Stimulated activated CD8-positive, alpha-beta memory T cell treated with anti-CD3 and anti-CD28 coated beads, Interleukin-7, amount 100 ng/mL, for 1 hour (primary cell): ENCODE measurements at places on chromosomes 6 and 20.

DNA sequence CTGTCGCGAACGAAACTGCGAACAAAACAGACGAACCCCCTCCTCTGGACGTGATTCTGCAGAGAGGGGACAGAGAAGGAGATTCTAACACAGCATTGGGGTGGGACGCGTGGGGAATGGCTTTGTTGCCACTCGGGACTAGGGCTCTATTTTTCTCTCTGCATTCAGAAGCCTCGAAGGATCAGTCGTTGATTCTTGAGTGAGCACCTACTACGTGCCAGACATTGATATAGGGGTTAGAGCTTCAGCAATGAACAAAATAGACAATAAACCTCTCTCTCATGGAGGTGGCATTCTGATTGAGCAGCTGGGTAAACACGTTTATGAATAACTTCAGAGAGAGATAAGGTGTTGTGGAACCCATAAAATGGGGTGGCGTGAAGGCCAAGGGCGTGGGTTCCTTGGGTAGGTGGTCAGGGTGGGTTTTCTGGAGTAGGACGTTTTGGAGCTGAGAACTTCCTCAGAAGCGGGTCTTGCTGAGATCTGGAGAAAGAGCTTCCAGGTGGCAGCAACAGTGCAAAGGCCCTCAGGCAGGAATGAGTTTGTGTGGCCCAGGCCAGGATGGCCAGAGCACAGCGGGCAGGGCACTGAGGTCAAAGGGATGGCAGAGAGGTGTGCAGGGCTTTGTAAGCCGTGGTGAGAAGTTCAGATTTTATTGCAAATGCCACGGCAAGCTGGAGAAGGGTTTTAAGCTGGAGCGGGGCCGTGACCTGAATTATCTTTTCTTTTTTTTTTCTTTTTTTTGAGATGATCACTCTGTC, 884 bp downstream of the SLC2A10 start:
- no peak for DNase-seq

DNA sequence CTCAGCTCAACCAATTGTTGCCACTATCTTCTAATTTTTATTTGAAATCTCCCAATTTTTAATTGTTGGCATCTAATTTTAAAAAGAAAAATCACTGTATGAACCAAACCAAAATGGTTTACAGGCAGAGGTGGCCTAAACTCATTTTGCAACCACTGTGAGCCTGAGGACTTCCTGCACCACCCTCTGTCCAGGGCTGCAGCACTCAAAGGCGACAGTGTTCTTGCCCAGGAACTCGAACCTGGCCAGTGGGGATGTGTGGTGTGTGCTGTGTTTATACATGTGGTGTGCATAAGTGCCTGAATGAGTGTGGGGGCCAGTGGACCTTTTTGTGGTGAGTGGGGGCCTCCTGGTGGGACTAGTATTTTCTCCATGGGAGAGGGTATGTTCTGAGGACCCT, 24.4 kb upstream of the SLC22A7 start:
- no peak for DNase-seq

DNA sequence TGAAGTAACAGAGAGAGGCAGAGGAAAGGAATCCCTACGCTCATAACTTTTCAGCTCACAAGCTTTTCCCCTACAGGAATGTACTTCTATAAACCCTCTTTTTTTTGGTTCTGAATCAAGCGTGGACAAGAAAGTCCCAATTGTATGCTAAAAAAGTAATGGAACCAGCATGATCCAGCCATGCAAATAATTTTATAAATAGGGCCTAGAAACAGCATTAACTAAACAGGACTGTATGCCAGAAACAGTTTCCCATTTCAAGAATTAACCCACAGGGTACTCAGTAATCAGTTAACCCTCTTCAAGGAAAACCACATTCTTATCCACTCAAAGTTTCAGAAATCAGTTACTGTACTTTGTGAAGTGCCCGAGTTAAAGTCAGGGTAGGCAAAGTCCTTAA, 87.0 kb upstream of the HMGCLL1 start:
- DNase-seq, result no peak

DNA sequence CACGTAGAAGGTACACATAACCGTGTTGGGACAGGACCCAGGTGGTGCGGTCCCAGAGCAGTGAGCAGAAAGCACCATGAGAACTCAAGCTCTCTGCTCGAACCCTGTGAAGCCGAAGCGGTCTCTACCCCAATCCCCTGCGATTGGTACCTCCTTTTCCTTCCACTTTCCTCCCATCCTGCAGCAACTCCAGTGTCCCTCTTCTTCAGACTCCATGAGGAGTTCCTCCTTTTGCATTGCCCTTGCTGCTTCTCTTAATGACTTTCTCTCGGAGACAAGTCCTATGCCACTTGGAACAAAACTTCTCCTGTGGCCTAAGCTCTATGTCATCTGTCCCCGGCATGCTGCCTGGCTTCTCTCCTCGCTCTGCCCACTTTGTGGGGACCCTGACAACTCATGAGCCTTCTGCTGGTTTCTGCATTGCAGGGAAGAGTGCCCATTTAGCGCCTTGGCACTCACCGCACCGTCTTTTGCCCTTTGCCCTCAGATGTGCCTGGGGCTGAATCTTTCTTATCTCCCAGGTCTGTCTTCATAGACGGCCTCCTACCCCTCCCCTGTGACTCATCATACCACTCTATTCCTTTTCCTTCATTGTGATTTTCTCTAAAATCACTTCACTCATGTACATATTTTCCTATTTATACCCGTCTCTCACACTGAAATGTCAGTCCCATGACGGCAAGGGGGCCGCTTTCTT, 9.2 kb upstream of the ZNF831 start:
- no peak for DNase-seq

GRCh38 chr6:123551939-123552707, 84.6 kb downstream of the TRDN start:
- DNase-seq, result no peak

GRCh38 chr6:131225127-131225526, 89.9 kb downstream of the AKAP7 start:
- DNase-seq, result no peak

GRCh38 chr6:157035546-157035945, 258.4 kb downstream of the ARID1B start:
- no peak for DNase-seq

DNA sequence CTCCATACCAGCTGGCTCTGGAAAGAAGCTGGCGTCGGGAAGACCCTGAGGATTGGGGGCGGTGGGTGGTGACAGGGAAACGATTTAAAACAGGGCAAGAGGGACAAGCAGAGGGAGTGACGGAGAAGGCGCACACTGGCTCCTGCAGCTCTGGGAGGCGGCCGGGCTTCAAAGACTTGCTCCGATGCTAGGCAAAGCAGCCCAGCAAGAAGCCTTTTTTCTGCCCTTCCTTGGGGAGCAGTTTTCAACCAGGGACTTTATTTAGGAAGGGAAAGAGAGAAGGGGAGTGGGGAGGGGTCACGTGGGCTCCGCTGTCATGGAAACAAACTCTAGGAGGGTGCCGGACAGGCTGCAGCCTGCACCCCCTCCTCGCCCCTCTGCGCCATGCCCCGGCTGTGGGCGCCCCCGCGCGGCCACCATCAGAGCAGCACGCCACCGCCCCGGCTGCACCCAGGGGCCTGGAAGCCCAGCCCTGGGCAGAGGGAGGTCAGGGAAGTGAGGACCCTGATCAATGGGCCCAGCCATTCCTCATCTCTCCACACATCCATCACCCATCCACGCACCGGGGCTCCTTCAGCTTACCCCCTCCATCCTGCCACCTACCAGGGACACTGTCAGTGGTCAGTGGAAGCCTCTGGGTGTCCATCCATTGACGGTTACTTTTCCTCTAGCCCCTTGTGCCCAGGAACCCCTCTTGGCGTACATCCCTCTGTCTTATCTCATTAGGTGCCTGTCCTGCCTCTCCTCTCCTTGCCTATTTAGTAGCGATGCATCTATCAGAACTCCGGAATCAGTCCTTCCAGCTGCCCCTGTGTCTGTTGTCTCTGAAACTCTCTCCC, 66.6 kb upstream of the CCDC167 start:
- DNase-seq, result peak; percentile 44

GRCh38 chr6:74626288-74626687, 579.6 kb downstream of the COL12A1 start:
- no peak for DNase-seq

DNA sequence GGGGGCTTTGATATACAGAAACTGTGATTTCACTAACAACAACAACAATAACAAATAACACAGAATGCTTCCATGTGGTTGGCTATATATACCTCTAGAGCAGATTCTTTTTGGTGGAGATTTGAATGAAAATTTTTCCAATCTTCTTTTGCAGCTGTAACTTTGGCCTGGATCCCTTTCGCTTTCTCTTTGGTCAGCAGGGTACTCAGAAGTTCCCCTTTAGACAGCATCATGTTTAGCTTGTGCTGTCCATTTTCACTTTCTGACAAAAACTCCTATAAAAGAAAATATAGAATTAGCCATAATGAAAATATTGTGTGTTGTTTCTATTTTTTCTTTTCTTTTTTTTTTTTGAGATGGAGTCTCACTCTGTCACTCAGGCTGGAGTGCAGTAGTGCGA, 264.2 kb downstream of the SYNE1 start:
- no peak for DNase-seq

- no peak for DNase-seq
These were observed 34.3 kb downstream of the SRC start for GRCh38 chr20:37379967-37380828.

GRCh38 chr20:50715694-50716093, 15.7 kb upstream of the PARD6B start:
- no peak for DNase-seq

GRCh38 chr20:18683839-18684238, 96.0 kb downstream of the DTD1 start:
- DNase-seq, result no peak

DNA sequence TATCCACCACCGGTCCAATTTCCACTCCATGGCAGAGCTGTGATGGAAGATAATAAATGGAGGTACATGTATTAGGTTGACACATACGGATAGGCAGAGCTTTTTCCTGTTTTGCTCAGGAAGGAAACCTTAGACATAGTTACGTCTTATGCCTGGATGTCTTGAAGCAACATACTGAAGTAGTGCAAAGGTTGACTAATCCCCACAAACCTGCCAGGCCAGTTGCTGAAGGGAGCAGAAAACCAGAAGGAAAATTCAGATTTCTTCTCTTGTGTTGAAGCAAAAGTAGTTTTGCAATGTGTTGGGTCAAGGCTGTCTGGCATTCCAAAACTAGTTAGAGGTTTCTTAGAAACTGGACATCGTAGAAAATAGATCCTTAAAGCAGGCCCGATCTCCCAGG, 68.7 kb downstream of the PHACTR1 start:
- no peak for DNase-seq

GRCh38 chr20:8740265-8740664, 328.6 kb upstream of the PLCB4 start:
- no peak for DNase-seq

- no peak for DNase-seq
These were observed 122.0 kb upstream of the TMEM170B start for GRCh38 chr6:11415557-11415956.

DNA sequence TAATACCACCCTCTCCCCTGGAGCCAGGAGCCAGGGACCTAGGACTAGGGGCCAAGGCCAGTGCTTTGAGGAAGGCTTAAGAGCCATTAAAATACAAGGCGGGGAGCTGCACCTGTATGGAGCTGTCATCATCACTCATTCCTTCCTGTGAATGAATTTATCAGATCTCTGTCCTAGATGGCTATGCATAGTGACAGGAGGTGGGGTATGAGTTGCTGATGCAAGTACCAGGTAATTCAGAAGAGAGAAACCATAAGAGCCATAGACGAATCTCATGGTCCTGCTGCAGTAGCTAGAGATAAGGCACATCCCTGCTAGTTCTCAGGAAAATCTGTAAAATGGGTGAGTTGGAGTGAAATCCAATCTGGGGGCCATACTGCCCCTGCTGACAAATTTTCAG, 10.3 kb downstream of the GRM4 start:
- no peak for DNase-seq

DNA sequence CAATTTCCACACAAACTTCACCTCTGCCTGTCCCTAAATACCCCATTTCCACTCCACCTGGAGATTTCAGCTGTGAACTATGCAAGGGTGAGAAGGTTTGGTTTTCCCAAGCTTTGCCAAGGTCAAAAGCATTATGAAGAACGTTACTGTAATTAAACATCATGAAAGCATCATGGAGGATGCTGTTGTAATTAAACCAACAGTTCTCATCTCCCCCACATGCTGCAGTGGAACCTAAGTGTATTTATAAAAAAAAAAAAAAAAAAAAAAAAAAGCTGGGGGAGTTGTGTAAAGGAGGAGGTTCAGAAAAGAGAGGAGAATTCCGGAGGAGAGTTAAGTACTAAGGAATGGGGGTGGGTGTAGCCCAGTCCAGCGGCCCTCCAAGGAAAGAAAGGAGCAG, 474.9 kb upstream of the JARID2 start:
- DNase-seq, result no peak
